Activated CD4-positive, alpha-beta T cell treated with anti-CD3 and anti-CD28 coated beads, Interleukin-2, amount 50 U/mL, for 16 hours (primary cell): ENCODE measurements at places on chromosomes 3 and 15.

GRCh38 chr15:37773111-37773860 is 161.2 kb upstream of the TMCO5A start:
- DNase-seq, result no peak

DNA sequence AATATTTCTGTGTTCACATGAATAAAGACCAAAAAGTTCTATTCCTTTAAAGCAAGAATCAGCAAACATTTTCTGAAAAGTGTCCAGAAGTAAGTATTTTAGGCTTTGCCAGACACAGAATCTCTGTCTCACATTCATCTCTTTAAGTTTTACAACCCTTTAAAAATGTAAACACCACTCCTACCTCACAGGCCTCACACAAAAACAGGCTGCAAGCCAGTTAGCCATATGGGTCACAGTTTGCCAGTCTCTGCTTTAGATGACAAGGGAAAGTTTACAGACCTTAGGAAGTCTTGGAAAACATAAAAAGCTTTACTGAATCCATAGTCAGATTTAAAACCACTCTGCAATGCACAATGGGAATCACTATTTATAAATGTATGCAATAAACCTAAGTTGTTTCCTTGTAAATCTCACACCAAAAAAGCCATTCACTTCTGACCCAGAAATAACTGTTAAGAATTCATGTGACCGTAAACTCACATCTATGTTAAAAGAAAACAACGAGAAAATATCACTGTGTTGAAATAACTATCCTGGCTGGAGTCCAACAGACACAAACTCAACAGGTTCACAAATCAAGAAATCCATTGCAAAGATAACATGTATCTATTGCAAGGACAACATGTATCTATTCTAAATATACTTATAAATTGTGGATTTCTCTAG is 308.2 kb downstream of the ULK4 start:
- DNase-seq, result no peak

- DNase-seq, result peak; percentile 95
These were observed 74.0 kb upstream of the TERB2 start for GRCh38 chr15:44882499-44882968.

DNA sequence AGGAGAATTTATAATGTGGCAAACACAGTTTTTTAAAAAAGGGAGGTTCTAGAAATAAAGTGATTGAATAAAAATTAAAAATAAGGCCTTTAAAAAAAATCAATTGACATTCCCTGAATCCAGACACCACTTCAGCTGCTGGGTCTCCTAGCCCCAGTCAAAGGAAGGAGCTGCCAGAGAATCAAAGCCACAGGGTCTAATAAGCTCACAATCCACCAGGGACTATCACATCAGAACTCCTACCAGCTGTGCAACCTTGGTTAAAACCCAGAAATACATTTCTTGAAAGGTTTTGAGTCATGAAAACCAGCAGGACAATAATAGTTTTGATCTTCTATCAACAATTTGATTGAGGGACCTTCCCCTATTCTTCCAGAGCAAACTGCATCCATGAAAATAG is 134.5 kb downstream of the MECOM start:
- no peak for DNase-seq

DNA sequence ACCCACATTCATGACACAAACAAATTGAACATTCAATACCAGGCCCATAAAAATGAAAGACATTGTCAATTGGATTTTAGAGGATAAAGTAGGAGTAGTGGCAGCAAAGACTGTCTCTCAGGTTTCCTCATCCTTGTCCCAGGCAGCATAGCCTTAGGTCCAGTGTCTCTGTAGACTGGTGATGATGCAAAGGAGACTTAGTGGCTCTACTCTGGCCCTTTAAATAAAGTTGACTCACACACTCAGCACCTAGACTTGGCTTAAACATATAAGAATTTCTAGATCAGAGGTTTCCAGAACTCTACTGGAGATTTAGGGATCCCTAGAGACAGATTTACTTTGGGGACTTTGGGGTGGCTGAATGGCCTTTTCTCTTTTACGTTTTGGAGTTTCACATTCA is 166.6 kb downstream of the NR1D2 start:
- no peak for DNase-seq

DNA sequence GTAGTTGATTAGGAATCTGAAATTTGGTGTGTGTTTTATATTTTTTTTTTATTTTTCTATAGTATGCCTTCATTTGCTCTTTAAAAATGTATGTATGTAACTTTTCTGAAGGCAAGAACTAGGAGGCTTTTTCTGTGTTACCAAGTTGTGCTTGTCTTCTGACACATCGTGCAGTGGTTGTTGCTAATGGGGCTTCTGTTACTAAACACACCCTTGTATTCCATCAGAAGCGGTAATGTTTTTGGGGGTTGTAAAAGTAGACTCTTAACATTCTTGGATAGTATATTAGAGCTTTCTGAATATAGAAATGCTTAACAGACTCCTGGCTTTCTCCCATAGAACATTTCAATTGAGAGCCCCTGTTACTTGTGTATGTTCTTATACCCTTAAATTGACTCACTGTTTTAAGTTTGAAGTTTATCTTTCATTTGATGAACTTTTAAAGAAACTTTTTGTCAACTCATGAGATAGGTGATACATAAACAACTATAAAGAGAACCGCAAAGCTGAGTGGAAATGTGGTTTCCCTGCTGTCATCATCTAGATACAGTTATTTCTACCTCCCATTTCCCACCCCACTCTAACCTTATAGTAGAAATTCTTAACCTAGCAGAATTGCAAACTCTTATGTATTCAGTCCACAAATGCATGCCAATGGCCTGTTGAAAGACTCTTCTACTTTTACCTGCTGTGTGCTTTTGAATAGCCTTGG is 2.5 kb downstream of the TIPARP start:
- peak; percentile 71 for DNase-seq

- no peak for DNase-seq
These were observed 258.2 kb upstream of the STT3B start for GRCh38 chr3:31274326-31275024.

DNA sequence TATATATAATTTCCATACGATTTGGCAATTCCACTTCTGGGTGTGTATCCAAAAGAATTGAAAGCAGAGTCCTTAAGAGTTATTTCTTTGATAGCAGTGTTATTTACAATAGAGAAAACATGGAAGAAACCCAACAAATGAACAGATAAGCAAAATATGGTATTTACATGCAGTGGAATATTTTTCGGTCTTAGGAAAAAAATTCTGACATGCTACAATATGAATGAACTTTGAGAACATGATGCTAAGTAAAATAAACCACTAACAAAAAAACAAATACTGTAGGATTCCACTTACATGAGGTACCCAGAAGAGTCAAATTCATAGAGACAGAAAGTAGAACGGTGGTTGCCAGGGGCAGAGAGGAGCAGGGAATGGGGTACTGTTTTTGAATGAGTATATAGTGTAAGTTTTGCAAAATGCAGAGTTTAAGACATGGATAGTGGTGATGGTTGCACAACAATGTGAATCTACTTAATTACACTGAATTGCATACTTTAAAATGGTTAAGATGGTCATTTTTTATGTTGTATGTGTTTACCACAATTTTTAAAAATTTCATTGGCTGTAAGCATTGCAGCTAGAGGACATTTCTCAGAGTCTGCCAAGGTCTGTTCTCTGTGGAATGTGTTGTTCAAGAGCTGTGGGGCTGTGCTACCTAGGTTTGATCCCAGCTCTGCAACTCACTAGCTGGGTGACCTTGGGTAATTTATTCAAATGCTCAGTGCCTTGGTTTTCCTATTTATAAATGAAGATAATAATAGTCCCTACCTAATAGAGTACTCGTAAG is 122.1 kb downstream of the MEX3B start:
- no peak for DNase-seq

DNA sequence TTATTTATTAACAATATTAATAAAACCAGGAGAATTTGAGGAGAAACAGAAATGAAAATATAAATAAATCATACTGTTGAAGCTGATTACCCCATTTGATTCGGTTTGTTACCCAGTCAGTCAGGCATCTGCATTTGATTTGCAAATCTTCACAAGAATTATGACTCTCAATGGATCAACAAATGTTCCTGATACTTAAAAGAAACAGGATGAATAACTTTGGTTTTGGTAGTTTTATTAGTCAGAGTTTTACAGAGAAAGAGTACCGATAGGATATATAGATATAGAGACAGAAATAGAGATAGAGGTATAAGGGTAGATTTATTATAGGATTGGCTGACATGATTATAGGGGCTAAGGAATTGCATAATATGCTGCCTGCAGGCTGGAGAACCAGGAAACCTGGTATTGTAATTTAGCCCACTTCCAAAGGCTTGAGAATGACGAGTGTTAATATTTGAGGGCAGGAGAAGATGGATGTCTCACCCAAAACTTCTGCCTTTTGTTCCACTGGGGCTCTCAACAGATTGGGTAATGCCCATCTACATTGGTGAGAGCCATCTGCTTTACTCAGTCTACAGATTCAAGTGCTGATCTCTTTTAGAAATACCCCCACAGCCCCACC is 241.6 kb upstream of the COL8A1 start:
- no peak for DNase-seq

DNA sequence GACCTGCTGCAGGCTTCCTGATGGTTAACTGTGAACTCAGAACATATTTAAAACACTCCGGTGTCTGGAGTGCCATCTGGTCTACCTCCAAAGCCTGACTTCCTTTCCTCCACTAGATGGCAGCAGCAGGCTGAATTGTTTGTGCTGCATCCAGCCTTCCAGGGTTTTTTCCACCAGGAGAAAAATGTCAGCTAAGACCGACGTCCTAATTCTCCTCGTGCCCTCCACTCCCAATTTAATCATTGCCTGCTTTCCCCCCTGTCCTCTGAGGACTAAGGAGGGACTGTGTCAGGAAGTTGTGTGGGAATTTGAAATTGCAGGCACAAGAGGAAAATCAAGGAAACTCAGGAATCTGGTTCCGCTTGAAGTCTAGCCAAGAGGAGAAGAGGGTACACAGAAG is 165.2 kb upstream of the UMPS start:
- peak; percentile 54 for DNase-seq

DNA sequence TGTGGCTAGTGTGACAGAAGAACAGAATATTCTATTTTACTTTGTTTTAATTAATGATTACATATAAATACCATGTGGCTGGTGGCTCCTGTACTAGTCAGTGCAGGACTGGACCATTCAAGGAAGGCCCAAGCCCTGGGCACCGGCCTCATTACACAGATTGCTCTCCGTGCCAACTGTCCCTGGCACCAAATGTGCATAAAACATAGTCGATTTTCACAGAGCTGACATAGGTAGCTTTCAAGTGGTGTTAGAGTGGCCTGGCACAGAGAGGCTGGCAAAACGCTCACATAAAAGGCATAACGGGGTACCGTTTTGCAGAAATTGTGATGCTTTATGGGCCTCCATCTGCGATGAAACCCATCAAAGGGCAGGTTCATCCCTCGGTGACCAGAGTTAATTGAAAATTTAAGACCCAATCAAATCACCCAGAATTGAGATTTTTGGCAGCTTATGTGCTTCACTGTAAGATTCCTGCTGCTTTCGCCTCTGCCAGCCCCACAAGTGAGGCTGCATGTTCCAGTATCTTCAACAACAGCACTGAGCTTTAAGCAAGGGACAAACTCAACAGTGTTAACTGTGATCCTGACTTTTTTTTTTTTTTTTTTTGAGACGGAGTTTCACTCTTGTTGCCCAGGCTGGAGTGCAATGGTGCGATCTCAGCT is 25.9 kb downstream of the RFTN1 start:
- DNase-seq, result no peak

GRCh38 chr3:144010371-144010770 is 38.7 kb downstream of the DIPK2A start:
- no peak for DNase-seq

DNA sequence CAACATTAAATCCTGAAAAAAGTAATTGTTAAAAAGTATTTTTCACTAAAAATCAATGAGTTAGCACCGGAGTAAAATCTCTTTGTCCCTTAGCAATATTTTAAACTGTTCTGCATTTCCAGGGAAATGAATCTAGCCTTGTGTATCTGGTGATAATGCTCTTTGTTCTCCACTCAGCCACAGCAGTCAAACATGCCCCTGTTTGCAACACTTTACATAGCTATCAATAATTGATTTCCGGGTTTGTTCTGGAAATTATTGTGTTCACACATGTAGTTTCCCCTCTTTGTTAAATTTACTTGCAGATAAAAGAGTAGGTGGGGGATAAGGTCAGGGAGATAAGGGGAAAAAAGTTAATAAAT is 3.6 kb upstream of the A4GNT start:
- DNase-seq, result no peak

DNA sequence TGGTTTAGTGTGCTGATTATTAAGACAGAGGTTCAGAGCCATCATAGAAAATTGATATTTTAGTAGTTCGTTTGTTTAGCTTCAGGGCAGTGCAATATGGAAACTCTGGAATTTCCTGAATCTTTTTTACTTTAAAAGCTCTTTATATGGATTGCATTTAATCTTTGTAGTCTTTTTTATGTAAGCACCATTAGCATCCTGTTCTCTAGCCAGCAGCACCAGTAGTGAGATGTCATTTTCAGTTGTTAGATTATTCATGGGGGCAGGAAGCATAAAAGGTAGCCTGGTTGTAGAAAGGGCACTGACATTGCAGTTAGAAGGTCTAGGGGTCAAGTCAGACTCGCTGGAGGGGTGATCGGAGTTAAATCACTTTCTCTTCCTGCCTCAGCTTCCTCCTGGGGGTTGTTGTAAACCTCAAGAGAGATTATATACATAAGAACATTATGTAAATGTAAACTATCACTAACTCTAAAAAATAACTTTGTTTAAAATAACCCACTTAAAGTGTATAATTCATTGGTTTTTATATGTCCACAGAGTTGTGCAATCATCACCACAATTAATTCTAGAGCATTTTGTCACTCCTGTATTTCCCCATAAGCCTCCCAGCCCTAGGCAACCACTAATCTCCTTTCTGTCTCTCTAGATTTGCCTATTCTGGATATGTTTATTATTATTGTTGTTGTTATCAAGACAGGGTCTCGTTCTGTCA is 31.4 kb upstream of the ITPKA start:
- no peak for DNase-seq

DNA sequence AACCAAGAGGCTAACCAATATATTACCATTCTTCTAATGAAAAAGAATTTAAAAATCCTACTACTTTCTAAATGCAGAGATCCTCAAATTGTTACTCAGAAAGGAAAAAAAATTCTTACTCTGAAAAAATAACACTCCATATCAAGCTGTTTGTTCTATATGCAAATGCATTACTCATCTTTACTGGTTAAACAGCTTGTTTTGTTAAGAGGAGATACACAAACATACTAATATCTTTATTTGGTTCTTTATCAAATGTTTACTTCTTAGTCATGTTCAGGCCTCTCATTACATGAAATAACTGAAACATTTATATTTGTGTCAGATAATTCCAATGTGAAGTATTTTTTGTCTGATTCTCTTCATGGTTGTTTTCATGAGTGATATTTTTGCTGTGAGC is 146.8 kb downstream of the PCCB start:
- no peak for DNase-seq

- DNase-seq, result peak; percentile 34
These were observed 49.5 kb downstream of the APBA2 start for GRCh38 chr15:28935316-28935715.

- DNase-seq, result no peak
These were observed 16.6 kb downstream of the GP9 start for GRCh38 chr3:129077222-129077621.

DNA sequence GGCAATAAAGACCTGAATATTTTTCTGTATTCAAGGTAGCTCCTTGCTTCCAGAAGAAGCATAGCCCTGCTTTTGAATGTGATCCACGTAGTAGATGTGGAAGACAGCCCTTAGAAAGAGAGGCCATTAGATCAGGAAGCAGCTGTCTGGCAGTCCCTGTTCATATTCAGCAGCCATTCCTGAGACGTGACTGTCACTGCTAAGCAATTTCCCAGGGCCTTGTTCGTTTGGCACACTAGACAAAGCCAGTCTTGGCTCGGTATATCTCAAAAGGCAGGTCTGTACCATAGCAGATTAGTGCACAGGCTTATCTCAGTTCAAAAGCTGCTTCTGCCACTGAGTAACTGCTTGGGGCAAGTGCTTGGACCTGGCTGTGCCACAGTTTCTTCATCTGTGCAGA is 287.8 kb upstream of the MCTP2 start:
- DNase-seq, result no peak
